ENCODE measurements at places on chromosomes 11 and 22.

GRCh38 chr11:73380331-73380730 is 4.1 kb downstream of the RELT start:
- DNase-seq: no peak

DNA sequence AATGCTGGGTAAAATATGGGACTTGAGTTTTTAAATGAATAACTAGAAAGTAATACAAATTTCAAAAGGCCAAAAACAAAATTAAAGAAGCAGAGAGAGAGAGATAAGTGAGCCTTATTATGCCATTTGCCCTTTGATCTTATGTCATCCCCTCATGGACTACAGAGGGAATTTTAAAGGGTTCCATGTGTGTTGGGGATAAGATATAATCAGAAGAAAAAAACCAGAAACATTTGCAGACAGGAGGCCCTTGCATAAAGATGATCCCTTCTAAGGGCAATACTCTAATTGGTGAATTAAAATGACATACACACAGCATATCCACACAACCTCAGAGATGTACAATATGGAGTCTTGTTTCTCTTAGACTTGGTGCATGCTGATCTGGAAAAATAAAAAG is 406.6 kb upstream of the LARGE1 start:
- no peak for DNase-seq

- DNase-seq: no peak
Measured at GRCh38 chr22:26952451-26953011, 295.1 kb downstream of the MIAT start.

- no peak for DNase-seq
Measured at GRCh38 chr11:1338201-1339065, 29.0 kb upstream of the TOLLIP start.

DNA sequence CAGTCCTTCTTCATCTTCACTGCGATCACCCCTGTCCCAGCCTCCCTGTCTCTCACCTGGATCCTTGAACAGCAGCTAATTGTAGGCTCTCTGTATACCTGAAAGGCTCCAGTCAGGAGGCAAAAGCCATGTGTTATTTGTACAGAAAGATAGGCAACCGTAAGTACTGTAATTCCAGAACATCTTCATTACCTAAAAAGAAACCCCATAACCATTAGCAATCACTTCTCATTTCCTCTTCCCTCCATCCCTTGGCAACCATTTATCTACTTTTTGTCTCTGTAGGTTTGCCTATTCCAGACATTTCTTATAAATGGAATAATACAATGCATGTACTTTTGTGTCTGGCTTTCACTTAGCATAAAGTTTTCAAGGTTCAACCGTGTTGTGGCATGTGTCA is 17.8 kb downstream of the NAGA start:
- no peak for DNase-seq

DNA sequence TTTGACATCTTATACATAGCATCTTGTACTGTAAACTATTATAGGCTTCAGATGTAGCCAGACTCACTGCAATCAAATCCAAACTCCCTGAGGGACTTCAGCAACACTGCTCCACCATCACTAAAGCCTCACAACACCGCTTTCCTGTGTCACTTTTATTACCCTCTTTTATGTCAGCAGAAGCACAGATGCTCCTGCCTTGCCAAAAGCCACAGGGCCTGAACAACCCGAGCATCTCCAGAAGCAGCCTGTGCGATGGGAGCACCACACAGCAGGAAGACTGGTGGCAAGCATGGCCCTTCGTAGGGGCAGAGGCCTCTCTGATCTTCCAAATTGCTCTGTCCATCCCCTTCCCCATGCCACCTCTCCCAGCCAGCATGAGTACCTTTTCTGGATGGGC is 22.9 kb downstream of the TMEM123 start:
- DNase-seq: peak; percentile 19

All from DMS153 (cell line).